Uterus (tissue), 4 donors: ENCODE measurements at places on chromosomes 2 and 18.

- H3K4me1 ChIP-seq = no peaks in the 10 kb centered on the region
- no peaks in the 10 kb centered on the region for H3K27me3 ChIP-seq
- no peak overlapping the region for H3K4me3 ChIP-seq
- no peak overlapping the region for H3K27ac ChIP-seq
- H3K36me3 ChIP-seq = no peaks in the 10 kb centered on the region
Measured at GRCh38 chr2:141835103-141835502, 295.7 kb downstream of the LRP1B start.

GRCh38 chr2:108855194-108855593, 68.6 kb downstream of the CCDC138 start:
- no peak overlapping the region for H3K27ac ChIP-seq
- no peaks in the 10 kb centered on the region for H3K36me3 ChIP-seq
- H3K27me3 ChIP-seq = no peaks in the 10 kb centered on the region
- no peak for DNase-seq
- H3K4me1 ChIP-seq = no peaks in the 10 kb centered on the region

DNA sequence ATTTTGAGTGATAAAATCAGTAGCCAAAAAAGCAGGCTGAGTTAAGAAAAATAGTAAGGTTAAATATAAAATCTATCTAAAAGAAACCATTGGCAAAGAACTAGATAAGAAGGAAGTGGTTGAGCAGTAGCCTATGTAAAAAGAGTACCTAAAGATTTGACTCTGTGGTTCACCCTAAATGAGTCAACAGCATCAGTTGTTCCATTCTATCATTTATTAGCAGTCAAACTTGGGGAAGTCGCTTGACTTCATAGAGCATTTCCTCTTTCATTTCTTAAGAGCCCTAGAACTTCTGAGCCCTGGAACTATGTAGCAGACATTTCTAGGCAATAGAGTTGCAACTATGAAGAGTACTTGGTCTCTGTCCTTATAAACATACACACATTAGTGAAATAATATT, 381.7 kb downstream of the NUP35 start:
- H3K4me3 ChIP-seq = no peak overlapping the region
- no peaks in the 10 kb centered on the region for H3K36me3 ChIP-seq
- no peak overlapping the region for H3K27ac ChIP-seq
- no peaks in the 10 kb centered on the region for H3K27me3 ChIP-seq

DNA sequence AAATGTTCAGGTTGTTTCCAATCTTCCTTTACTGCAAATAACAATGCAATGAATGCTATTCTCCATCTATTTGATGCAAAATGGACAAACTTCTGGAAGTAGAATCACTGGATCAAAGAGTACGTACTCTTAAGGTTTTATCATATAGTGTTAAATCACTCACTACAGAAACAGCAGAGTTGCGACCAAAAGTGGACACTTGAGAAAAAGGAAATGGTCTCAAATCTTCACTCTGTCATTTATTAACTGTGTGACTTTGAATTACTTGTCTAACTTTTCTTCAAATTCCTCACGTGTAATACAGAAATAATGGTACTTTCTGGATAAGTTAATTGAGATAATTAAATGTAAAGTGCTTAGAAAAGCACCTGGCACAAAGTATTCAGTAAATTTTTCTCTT, 78.1 kb downstream of the CERKL start:
- DNase-seq = no peak
- H3K4me1 ChIP-seq = no peaks in the 10 kb centered on the region
- no peaks in the 10 kb centered on the region for H3K36me3 ChIP-seq

DNA sequence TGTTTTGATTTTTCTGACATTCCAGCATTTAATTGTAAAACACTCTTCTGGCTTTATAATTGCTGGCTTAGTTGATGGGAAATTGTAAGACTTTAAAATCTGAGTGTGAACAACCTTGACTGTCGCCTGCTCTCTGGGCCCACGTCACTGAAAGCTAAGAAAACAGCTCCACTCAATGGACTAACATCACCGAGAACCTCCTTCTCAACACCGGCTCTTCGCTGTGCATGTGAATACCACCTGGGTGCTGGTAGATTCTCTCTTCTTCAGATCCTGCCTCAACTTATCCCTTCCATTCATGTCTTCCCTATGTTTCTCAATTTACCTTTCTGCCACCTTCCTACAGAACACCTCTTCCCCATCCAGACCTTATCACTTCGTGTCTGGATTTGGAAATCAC, 523.1 kb upstream of the ID2 start:
- H3K36me3 ChIP-seq = no peaks in the 10 kb centered on the region
- H3K4me3 ChIP-seq = no peak overlapping the region
- no peaks in the 10 kb centered on the region for H3K4me1 ChIP-seq
- H3K27me3 ChIP-seq = no peaks in the 10 kb centered on the region
- no peak overlapping the region for H3K27ac ChIP-seq

GRCh38 chr2:226793646-226794045, 6.0 kb downstream of the IRS1 start:
- peak overlapping the region; percentile 69 for H3K4me3 ChIP-seq
- H3K27me3 ChIP-seq = no peaks in the 10 kb centered on the region
- peaks cover 15% of the 10 kb centered on the region for H3K4me1 ChIP-seq
